ENCODE measurements at places on chromosomes 5 and 9.

- H3K4me3 ChIP-seq: no peak overlapping the region
- H3K36me3 ChIP-seq: peaks cover 4% of the 10 kb centered on the region
- no peaks in the 10 kb centered on the region for H3K27me3 ChIP-seq
- H3K4me1 ChIP-seq: no peaks in the 10 kb centered on the region
- DNase-seq: no peak
- H3K27ac ChIP-seq: no peak overlapping the region
These were observed 103.5 kb downstream of the GLIS3 start for GRCh38 chr9:4196376-4196775.

- H3K27me3 ChIP-seq: no peaks in the 10 kb centered on the region
- no peak for DNase-seq
- H3K4me1 ChIP-seq: peaks cover 3% of the 10 kb centered on the region
- peaks cover 51% of the 10 kb centered on the region for H3K36me3 ChIP-seq
- H3K4me3 ChIP-seq: no peak overlapping the region
These were observed 41.8 kb downstream of the MTMR12 start for GRCh38 chr5:32270946-32271345.

- H3K4me3 ChIP-seq: no peak overlapping the region
- no peaks in the 10 kb centered on the region for H3K4me1 ChIP-seq
- no peak overlapping the region for H3K27ac ChIP-seq
- no peaks in the 10 kb centered on the region for H3K27me3 ChIP-seq
- DNase-seq: no peak
These were observed 104.6 kb downstream of the GLIS3 start for GRCh38 chr9:4195285-4195684.

DNA sequence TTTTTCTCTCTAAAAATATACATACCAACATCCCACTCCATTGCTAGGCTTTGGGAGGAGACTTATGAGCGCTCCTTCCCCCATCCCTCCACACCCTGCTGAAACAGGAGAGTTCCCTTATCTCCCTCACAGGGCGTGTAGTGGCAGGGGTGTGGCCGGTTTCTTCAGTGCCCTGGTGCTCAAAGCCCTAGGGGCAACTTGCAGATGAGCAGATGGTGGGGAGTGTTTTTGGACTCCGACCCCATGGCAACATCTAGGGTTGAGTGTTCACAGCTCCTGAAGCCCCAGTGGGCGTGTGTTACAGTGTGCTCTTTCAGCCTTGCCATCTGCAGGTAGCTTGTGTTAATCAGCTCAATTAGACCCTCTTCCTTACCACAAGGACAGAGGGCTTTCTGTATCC is 409.5 kb downstream of the MAT2B start:
- H3K4me3 ChIP-seq: no peak overlapping the region
- no peak overlapping the region for H3K27ac ChIP-seq
- no peaks in the 10 kb centered on the region for H3K36me3 ChIP-seq
- no peaks in the 10 kb centered on the region for H3K27me3 ChIP-seq
- no peak for DNase-seq
